Esophagus squamous epithelium (tissue), 5 donors: ENCODE measurements at places on chromosomes 7 and 10.

- DNase-seq = no peak
Observed at GRCh38 chr10:71042699-71043098, 154.3 kb upstream of the PCBD1 start.

GRCh38 chr7:51354897-51355296 is 38.3 kb upstream of the COBL start:
- no peak for DNase-seq

DNA sequence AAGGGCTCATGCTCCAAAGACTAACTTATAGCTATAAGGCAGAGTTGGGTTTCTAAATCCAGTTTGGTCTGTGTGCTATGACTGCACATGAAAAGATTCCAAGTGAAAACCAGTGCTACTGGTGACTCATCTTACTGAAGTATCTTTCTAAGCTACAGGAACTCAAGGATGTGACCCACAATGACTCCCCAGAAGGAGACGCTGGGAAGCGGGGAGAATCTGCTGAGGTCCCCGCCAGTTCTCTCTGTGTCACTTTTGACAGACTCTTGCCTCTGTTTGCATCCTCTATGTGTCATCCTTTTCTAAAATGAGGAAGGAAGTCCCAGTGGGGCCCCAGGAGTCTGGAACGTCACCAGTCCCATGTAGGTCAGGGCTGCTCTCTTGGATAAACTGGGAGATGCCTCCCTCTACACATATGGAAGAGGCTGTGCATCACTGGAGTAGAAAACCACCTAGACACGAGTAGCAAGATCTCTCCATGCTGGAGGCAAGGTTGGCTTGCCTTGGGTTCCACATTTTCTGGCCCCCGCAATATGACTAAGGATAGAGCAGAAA is 28.8 kb upstream of the GPR26 start:
- DNase-seq = no peak

- DNase-seq = no peak
Observed at GRCh38 chr10:120012131-120012400, 119.5 kb downstream of the SEC23IP start.

DNA sequence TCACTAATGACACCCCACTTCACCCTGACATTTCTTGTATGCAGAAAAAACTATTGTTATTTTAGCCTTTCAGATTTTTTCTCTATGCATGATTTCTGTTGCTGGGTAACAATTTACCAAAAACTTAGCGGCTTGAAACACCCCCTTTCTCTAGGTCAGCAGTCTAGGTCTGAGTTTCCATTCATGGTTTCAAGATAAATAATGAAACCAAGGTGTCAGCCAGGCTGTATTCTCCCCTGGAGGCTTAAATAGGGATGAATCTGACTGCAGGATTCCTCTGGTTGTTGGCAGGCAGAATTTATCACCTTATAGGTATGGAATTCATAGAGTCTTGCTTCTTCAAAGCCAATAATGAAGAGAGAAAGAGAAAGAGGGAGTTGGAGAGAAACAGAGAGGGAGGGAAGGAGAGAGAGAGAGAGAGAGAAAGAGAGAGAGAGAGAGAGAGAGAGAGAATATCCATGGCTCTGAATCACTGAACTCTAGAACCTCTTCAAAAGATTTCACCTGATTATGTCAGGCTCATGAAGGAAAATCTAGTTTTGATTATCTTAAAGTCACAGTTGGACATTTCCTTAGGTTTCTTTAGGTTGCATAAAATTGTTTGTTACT is 1224.6 kb upstream of the LRRTM3 start:
- no peak for DNase-seq

- no peak for DNase-seq
Observed at GRCh38 chr7:101919363-101920115, 102.1 kb downstream of the CUX1 start.

- no peak for DNase-seq
Observed at GRCh38 chr10:95496951-95497350, 64.2 kb downstream of the SORBS1 start.

- DNase-seq = no peak
Observed at GRCh38 chr7:80335511-80336231, 176.2 kb downstream of the GNAT3 start.

- no peak for DNase-seq
Observed at GRCh38 chr7:158843771-158844170, 12.6 kb upstream of the DYNC2I1 start.

DNA sequence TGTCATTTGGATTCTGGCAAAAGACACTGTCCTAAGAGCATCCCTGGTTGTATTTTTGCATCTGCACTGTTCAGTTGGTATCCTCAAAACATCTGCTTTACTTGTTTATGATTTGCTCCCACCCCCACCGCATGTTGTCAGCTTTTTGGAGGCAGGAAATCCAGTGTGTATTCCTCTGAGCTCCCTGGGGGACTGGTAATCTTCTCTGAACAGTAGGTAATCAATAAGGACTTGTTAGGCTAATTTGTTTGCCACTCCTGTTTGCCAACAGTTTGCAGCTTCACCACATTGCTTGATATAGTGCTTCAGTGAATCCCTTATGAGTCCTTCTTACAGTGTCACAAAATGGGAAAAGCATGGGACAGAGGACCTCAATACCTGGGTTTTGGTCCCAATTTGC is 49.1 kb downstream of the FEZF1 start:
- no peak for DNase-seq

DNA sequence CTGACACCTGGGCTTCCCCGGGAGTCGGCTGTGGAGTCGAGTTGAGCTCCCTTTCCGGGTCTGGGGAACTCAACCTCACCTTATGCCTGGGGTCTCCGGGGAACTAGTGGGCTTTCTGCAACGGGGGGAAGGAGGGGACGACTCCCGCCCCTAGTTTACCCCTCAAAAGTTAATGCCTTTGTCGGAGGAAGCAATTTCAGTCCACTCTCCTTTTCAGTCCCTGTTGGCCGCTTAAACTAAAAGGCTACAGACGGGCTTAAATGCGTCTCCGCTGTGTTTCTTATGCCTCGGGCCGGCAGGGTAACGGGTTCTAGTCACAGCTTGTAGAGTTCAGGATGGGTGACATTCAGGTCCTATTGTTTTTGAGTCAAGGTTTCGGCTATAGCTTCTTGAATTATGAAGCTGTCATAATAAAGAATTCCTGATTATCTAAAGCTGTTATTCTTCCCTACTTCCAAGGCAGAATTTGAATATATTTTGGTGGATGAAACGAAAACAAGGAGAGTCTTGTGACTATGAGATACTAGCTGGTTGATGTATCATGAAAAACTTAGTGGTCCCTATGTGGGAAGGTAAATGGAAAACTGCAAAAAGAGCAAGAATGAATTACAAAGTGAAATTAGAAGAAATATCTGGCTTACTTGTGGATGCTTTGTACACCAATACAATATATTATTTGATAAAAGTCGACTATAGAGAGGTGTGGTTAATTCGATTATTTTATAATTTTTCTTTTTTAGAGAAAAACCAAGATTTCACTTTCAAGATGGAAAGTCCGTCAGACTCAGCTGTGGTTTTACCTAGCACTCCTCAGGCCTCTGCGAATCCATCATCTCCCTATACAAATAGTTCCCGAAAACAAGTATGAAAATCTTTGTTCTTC is 495 bp downstream of the SFR1 start:
- DNase-seq = no peak

- no peak for DNase-seq
Observed at GRCh38 chr7:150360363-150361058, 8.1 kb upstream of the REPIN1 start.

DNA sequence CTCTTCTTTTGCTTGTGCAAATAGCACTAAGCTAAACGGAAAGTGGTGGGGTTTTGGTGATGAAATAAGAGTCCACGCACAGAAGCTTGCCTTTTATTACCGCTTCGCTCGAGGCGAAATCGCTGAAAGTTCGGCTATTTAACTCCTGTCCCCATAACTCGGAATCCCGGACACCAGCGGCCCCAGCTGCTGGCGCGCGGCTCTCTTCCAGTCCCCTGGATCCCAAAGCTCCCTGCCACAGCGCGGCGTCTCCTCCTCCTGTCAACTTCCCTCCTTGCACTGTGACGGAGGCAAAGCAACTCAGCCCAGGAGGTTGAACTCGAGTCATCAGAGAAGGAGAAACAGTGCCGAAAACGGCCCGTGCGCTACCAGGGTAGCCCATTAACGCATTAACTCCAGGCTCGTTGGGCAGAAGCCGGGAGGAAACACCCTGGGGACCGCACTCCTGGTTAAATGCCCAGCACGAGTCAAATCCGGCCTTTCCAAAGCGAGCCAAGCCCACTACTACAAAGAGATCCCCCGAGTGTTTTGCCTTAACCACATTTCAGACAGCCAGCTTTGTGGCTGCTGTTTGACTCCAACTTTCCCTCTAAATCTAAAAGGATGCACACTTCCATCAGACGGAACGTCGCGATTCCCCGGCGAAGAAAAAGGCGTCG is 1.3 kb downstream of the SEMA3D start:
- DNase-seq = no peak

DNA sequence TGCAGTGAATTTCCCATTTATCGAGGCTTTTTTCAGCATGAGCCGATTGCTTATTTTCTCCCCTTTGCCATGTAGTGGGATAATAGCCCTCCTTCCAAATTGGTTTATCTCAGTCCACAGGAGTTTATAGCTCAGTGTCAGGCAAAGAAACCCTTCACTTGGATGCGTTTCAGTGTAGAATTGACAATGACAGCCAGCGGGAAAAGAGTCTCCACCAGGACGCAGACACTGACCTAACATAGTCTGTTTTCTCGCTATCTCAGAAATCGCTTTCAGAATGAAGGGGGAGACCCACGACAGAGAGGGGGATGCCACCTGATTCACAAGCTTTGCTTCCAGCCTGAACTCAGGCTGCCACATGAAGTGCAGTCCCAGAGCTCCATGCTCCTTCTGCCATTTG is 43.5 kb upstream of the TCERG1L start:
- DNase-seq = no peak

- DNase-seq = no peak
Observed at GRCh38 chr10:92916433-92916832, 68.1 kb downstream of the EXOC6 start.

DNA sequence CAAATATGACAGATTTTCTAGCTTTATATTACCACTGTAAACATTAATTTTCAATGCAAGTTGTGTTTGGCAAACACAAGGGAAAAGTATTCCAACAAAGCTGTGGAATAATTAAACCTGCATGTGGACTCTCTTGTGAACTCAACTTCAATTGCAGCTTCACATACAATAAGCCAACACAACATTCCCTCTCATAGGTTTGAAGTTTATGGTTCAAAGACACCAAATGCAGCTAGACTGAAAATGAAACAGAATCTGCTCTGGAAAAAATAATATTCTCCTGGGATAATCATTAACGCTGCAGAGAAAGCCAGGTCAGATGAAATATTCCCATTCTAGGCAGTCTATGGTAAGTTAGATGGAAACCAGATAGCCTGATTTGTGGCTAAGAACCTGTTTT is 105.8 kb upstream of the VIPR2 start:
- no peak for DNase-seq

- no peak for DNase-seq
Observed at GRCh38 chr7:54946271-54946670, 72.5 kb upstream of the EGFR start.
